ENCODE measurements at places on chromosomes 7 and 10. TPM values are rescaled to one million over a fixed set of nuclear protein-coding genes. Genes with fewer than 3 reads are reported as not detected.

GRCh38 chr7:42934291-42934690 is 2.1 kb downstream of the MRPL32 start:
- DNase-seq: no peak

SUN3 gene
- total RNA-seq: not detected

- DNase-seq: no peak
Measured at GRCh38 chr7:8154272-8154671, 107.7 kb downstream of the ICA1 start.

- DNase-seq: no peak
Measured at GRCh38 chr10:76657337-76658012, 980.1 kb downstream of the KCNMA1 start.

HOXA7 gene
- total RNA-seq: not detected

DNA sequence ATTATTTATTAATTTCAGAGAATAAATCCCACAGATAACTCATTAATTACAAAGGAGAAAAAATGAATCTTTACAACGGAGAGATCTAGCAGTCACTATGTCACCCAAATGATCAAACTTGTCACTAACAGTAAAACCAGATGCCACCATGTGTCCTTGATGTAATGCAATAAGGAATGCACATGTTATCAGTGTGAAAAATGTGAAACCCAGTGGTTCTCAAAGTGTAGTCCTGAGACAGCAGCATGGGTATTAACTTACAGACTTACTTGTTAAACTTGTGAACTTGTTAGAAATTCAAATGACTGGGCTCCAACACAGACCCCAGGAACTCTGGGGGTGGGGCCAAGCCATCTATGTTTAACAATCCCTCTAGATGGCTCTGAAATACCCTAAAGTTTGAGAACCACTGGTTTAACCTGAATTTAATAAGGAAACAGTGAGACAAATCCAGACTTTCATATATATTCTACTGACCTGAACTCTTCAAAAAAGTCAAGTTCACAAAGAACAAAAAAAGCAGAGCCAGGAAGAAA is 77.4 kb downstream of the RNLS start:
- no peak for DNase-seq

DNA sequence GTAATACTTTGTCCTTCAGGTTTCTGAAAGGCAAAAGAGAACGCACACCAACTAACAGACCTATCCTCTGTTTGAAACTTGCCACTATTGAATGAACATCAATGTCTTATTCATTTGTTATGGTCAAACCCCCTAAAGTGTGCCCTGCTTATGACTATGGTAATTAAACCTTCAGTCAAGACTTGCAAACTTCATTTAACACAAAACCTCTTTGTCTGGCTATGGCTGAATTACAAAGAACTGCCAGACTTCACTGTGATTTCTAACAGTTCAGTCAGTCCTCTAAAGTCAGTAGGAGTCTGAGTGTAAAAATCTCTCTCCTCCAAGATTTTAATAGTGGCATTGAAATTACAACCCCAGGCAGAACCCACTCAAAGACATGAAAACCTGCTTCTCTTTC is 702.5 kb upstream of the LRRN3 start:
- no peak for DNase-seq

FZD8 gene
- total RNA-seq: 21.2 TPM

SMNDC1 gene
- 15.1 TPM for total RNA-seq

DNA sequence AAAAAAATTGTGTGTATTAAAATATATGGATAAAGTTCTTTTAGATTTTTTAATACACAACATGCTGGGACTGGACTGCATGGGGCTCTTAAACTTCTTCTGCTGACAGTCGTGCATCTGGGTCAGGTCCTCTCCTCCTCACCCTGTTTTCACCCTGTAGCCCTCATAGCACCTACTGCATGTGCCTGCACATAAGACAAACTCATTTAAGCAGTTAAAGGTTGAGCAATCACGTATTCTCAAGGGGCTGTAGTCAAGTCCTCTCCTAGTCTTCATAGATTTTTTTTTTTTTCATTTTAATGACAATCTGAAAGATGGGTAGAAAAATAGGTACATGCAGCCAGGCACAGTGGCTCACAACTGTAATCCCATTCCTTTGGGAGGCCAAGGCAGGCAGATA is 23.6 kb upstream of the PDCD4 start:
- DNase-seq: no peak

HMX3 gene
- total RNA-seq: not detected

PLEKHS1 gene
- total RNA-seq: not detected

- DNase-seq: no peak
Measured at GRCh38 chr7:128322040-128322643, 21.6 kb downstream of the RBM28 start.

GRCh38 chr10:77974396-77975074 is 48.0 kb upstream of the DLG5 start:
- DNase-seq: no peak

- no peak for DNase-seq
Measured at GRCh38 chr10:86023931-86024280, 342.7 kb downstream of the GRID1 start.

DNA sequence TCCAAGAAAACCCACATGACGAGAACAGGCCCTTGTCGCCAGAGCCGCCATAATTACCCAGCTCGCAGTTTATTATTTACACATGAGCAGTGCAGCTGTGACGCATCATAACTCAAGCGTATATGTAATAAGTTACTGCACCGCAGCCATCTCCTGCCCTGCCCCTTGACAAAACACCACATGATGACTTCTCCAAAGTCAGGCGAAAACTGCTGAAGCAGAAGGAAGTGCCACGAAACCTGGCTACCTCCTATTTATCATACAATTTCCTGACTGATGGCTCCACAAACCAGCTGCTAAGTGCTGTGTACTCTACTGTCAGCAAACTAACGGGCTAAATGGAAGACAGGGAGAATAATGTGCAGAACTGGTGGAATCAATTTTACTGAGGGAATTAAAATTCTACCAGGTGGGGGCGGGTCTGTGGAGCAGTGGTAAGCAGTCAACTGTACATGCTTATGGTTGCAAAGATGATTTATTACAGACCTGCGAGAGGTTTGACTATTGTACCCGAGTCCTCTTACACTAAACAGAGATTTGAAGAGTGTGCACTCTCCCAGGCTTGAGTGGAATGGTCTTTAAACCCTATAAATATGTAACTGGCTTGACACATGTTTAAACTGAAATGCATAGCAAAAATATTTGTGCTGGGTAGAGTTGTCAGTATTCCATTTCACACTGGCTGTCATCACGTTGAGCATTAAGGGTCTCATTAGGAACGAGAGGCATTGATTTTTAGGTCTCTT is 156.0 kb downstream of the GLI3 start:
- no peak for DNase-seq

- no peak for DNase-seq
Measured at GRCh38 chr10:103812004-103812403, 43.4 kb downstream of the SH3PXD2A start.

DNA sequence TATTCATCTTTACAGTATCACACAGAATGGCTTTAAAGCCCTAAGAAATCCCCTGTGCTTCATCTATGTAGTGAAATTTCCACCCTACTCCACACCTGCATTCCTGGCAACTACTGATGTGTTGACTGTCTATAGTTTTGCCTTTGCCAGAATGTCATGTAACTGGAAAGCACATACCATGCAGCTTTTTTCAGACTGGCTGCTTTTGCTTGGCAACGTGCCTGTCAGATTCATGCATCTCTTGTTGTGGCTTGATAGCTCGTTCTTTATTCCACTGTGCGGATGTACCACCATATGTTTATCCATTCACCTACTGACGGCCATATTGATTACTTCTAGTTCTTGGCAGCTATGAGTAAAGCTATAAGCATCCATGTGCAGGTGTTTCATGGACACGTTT is 30.6 kb downstream of the RBM17 start:
- DNase-seq: no peak

DNA sequence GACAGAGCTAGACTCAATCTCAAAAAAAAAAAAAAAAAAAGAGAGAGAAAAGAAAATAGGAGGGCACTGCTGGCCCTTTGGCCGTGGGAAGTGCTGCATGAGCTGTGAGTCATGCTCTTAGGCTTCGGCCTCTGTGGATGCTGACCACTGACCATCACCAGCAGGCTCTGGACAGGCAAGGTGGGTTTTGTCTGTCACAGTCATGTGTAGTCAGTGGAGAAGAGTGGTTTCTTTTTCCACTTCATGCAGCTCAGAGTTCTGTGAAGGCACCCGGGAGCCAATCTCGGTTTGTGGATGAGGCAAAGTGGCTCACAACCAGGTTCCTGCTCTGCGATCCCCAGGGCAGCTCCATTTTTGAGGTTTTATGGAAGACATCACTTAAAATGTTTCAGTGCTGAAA is 58.1 kb downstream of the PRTFDC1 start:
- no peak for DNase-seq

GRCh38 chr7:29993140-29993539 is 3.5 kb upstream of the SCRN1 start:
- DNase-seq: no peak
